HCT116 (cell line): ENCODE measurements at places on chromosomes 11 and 22.
A peak's percentile ranks its signal among the peaks of the same experiment; 100 is the strongest.

GRCh38 chr11:86737737-86738136 is 62.6 kb upstream of the PRSS23 start:
- DNase-seq: no peak

DNA sequence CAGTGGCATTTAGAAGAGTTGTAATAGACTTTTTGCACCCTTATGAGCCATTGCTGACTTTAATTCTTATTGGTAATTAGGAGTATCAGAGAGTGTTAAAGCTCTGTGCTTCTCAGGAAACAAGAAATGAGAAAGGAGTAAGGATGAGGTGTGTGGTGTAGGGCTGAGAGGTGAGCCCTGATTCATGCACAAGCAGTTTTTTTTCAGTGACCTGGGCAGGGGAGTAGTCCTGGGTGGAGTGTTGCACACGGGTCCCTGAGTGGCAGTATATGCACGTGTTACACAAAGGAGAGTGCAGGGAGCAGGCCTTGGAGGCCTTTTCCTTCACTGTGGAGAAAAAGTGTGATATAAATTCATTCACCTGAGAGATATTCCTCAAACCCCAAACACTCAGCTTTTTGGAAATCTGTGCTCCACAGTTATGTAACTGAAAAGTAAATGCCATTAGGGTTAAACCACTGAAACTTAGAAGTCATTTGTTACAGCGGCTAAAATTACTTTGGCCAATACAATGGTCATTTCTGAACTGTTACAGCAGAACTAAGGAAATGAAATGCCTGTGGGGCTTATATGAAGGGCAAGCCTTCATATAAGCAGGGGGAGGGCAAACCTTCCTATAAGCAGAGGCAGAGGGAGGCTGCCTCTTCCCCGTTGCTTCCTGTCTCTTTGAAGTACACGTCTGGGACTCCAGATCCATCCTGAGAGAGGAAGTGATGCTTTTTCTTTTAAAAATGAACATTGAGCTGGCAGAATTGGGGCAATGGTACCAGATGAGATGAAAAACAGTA is 62.6 kb upstream of the OLFML1 start:
- no peak for DNase-seq

DNA sequence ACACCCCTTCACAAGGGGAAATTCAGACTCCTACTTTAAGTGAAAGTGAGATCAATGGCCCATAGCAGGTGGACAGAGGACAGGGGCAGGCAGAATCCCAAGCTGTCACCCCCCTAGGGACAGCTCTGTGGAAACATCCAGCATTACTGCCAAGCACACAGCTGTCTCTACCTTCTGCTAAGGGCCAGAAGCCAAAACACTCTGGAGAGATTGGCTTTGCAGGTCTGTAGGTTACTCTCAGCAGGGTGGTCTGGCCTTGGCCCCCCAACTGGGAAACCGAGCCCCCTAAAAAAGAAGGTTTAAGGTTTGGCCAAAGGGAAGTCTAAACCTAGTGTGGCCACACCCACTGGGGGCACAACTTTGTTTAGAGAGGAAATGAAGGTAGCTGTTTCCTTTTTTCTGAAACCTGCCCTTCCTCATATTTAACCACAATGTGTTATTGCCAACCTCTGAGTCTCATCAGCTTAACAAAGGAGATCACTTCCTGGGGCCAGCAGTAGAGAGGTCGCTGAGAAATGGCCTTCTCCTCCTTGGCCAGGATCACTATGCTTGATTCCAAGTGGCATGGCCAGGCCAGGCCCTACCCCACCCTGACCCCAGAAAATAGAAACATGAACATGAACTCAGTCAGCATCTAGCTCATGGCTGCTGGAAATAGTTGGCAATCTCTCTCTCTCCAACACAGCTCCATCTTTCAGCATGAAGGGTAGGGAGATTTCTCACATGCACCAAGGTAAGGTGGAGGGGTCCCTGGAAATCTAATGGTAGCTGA is 25.9 kb upstream of the SCARF2 start:
- no peak for DNase-seq

GRCh38 chr11:73977856-73978519 is 4.7 kb downstream of the UCP2 start:
- DNase-seq: no peak

GRCh38 chr11:102407901-102408300 is 44.7 kb downstream of the TMEM123 start:
- DNase-seq: no peak

DNA sequence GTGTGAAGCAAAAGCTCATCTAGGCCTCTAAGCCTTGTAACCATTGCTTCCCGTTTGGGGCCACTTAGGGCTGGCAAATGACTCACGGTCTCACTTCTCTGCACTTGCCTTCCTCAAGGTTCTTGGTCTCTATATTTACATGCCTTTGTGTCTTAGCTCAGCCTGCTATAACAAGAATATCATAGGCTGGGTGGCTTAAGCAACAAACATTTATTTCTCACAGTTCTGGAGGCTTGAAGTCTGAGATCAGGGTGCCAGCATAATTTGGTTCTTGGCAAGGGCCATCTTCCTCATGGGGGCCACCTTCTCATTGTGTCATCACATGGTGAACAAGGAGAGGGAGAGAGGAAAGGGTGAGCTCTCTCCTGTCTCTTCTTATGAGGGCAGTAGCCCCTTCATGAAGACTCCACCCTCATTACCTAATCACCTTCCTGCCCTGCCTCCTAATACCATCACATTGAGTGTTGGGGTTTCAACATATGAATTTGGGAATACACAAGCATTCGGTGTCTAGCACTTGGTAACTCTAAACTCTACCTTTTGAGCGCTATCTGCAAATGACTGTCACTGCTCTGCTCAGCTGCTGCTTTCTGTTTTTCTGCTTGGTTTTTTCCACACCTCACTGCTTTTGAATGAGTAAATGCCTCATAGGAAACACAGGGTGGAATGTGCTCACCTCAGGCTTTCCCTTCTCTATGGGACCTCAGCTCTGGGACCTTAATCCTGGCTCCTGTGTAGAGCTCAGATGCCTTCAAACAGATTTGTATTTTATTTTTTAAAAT is 16.2 kb upstream of the ME3 start:
- DNase-seq: no peak

DNA sequence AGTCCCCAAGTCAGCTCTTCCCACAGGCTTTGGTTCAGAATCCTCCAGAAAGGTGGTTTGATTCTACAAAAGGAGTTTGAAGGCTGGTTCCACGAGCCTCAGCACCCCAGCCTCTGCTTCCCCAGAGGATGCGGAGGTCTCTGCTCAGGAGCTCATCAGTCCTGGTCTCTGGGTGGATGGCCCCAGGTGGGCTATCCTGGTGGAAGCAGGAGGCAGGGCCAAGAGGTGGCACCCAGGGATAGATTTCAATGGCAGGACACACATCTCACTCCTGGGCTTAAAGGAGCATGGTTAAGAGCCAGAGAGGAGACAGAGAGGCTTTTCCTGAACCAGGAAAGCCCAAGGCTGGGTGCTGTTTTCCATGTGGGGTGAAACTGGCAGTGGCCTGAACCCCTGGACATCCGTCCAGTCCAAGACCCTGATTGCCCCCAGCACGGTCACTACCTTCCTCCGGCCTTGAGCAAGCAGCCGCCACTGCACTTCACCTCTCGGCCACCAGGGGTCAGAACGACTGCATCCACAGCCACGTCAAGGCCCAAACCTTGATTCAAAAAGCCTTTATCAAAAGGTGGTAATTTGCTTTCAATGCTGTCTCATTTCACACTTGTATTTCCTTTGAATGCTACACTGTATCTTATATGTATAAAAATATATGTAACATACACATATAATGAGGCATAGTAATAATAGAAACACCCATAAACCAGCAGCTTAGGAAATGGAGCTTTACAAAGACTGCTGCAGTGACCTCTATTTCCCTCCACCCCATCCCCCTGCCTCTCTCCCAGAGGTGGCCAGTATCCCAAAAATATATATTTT is 19.3 kb upstream of the FXYD2 start:
- DNase-seq: peak; percentile 54

- no peak for DNase-seq
Measured at GRCh38 chr11:93494357-93494756, 48.8 kb downstream of the SMCO4 start.

DNA sequence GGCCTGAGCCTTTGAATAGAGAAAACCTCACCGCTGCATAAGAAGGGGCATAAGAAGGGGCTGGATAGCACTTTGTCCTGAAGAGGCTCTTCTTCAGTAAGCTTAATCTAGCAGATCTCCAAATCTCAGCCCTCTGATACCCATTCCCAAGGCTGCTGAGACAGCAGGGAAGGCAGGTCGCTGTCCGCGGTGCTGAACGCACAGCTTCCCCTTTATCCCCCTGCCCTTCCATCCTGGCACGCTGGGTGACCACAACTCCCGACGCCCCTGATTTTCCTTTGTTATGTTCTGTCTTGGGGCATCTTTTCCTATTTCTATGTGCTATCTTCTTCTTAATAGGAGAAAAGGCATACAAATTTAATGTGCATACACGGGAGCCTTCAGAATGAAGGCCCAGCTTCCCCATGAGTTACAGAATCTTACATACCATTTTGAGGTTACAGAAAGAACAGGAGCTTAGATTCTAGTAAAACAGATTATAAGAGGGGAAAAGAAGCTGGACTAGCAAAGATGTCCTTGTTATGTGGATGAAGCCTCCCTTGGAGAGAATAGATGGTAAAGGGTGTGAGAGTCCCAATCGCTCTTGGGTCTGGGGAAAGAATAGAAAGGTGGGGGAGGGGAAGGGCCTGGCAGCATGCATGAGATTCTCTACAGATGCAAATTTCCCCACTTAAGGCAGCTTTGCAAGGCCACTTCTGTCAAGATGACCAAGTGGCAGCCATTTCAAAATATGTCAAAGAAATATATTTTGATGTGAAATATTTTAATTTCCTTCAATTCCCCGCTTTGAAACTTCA is 5.7 kb upstream of the SULT4A1 start:
- DNase-seq: no peak

- no peak for DNase-seq
Measured at GRCh38 chr11:75656044-75656727, 12.7 kb downstream of the MAP6 start.

- no peak for DNase-seq
Measured at GRCh38 chr22:31192513-31192912, 19.6 kb upstream of the LIMK2 start.
